ENCODE measurements at places on chromosomes 11 and 22.

- DNase-seq: no peak
These were observed 45.8 kb downstream of the LRFN4 start for GRCh38 chr11:66902486-66903177.

GRCh38 chr11:65150509-65151299, 16.4 kb upstream of the SYVN1 start:
- no peak for DNase-seq

GRCh38 chr22:47628477-47629272, 866.2 kb downstream of the TBC1D22A start:
- no peak for DNase-seq

- no peak for DNase-seq
These were observed 360.9 kb downstream of the OPCML start for GRCh38 chr11:133171374-133171773.

DNA sequence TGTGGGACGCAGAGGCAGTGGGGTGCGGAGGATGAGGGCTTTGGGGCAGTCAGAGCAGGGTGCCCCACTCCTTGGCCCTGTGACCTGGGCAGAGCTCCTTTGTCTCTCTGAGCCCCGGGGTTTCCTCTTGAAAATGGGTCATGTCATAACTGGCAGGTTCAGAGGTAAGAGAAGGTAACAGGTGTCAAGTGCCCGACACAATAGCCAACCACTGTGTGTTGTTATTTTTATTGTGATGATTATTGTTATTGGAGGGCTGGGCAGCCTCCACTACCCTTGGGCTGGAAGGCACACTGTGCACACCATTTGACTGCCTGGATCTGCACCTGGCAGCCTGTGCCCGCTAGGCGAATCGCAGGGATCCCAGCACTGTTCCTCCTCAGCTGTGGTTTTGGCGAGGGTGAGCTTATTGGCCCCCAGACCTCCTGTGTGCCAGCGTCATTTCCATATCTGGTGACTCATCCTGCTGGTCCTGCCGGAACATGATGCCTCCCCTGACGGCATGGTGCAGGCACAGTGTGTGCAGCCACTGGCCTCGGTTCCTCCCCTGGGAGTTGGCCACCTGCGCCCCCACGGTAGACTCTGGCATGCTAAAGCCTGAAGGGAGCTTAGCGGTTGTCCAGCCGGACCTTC, 15.4 kb upstream of the SOX10 start:
- no peak for DNase-seq

DNA sequence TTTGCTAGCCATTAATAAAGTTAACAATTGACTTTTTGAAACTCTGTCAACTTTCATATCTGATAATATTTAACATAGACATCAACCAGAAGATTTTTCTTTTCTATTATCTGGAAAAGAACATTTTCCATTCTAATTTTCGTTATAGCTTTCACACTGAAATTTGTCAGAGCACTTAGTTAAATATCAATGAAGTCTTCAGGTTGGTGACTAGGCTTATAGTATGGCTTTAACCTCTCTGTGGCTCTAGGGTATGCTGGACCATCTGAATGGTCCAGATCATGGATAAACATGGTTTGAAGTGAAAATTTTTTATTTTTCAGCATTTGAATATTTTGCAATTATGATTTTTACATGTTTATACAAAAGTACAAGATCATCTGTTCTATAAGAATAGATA, 548.1 kb downstream of the CNTN5 start:
- DNase-seq: no peak

GRCh38 chr11:1384199-1384970, 5.3 kb upstream of the BRSK2 start:
- DNase-seq: no peak

All from activated T-cell treated with anti-CD3 and anti-CD28 coated beads for 4 hours (primary cell).